ENCODE measurements at places on chromosomes 4 and X.

DNA sequence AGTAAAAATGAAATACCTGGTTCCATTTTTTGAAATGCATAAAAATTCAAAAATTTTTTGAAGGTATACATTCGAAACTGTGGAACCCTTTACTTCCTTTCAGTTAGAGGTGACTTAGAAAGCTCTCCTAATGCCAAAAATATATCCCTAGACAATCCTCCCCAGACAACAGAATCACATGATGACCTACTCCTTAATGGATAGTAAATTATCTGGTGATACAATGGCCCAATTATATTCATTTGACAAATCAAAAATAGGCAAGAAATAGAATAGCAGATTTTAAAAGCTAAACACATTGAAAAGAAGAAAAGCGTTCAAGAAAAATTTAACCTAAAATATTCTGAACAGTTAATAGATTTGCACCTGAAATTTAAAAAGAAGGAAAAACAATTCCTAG lies 3.5 kb upstream of the UGT2A2 start:
- no peak for DNase-seq

DNA sequence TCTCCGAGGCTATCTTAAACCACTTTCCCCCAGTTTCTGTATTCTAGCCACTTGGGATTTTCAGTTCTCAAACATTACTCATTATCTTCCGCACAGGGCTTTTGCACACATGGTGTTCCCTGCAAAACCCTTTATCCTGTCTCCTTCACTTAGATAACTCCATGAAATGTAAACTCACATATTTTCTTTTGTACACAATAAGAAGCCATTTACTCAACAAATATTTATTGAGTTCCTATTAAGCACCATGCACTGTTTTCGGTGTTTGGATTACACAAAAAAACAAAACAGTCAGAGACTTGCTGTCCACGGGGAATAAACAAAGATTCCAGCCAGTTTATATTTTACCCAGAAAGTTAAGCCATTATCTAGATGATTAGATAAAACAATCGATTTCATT lies 42.5 kb upstream of the UNC5C start:
- no peak for DNase-seq

- no peak for DNase-seq
Measured at GRCh38 chr4:16993956-16994840, 95.8 kb upstream of the LDB2 start.

DNA sequence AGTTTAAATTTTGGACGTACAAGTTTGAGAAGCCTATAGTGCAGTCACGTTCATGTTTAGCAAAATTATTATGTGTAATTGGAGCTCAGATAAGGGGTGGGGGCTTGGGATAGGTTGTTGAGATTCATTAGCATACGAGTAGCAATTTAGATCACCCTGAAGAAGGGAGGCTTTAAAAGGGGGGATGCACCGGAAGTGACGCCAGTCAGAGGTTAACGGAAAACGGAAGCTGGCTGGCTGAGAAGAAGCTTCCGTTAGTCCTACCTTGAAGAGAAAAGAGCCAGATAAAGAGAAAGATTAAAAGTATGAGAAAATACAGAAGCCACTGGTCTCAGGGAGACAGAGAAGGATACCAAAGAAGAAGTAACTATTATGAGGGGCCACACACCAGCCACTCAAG lies 1.1 kb upstream of the NXT2 start:
- DNase-seq = no peak

- no peak for DNase-seq
Measured at GRCh38 chrX:93259029-93259428, 414.3 kb downstream of the NAP1L3 start.

GRCh38 chrX:46831765-46832327 lies 5.0 kb upstream of the RP2 start:
- no peak for DNase-seq

GRCh38 chrX:38692961-38693360 lies 108.3 kb upstream of the MID1IP1 start:
- no peak for DNase-seq

GRCh38 chr4:99894998-99895397 lies 771 bp upstream of the LAMTOR3 start:
- DNase-seq = no peak

Measured in D721Med (cell line).